Keratinocyte (primary cell): ENCODE measurements at places on chromosomes 3 and 15. TPM values are rescaled to one million over a fixed set of nuclear protein-coding genes. Genes with fewer than 3 reads are reported as not detected.

- DNase-seq = no peak
Measured at GRCh38 chr3:171295484-171296373, 164.5 kb downstream of the TNIK start.

DNA sequence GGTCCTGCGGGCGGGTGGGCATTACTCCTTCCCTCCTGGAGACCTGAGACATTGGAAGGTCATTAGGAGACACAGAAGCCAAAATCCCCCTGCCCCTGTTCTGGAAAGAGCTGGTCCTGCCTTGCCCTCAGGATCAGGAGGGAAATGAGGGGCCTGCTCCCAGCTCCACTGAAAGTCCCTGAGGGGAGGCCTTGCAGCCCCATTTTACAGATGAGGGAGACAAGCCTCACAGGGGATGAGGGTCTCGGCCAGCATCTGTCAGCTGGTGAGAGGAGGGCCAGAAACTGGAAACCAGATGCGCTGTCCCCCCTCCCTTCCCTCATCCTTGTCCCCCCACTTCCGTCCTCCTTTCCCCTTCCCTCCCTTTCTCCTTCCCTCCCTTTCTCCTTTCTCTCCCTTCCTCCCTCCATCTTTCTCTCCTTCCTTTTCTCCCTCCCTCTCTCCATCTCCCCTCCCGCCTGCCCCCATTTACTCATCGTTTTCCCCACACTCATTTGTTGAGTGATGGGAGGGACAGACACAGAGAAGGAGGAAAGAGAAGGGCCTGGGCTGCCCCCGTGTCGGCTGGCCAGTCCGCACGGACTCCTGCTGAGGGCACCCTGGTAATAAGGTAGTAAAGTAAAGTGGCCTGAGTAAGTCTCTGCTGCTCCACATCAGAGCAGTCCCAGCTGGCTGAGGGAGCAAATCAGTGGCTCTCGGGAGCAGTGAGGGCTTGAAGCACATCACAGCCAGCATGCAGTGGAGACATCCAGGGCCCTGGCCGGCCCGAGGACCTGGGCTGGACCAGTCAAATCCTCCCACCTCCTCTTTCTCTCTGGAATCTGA, 112.4 kb upstream of the ALDH1A3 start:
- DNase-seq = no peak

DNA sequence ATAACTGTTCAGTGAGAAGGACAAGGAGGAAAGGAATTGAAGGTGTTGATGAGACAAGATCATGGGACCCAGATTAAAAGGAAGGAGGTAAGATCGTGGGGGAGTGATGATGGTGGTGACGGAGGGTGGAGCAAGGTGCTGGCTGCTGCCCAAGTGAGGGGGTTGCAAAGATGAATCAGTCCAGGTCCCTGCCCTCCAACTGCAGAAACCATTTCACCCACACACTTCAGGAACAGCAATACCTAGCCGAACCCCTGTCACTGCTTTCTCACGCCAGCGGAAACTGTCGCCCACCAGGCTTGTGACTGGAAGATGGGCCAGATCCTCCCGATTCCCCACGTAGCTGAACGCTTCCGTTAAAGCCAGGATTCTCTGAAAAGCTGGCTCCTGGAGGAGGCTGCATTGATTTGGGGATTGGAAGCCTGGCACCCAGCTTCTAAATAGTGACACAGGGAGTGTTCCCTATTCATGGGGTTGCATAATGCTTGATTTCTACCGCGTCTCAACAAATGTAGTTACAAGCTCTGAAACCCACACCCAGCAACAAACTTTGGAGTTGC, 3.2 kb upstream of the LSG1 start:
- no peak for DNase-seq

DNA sequence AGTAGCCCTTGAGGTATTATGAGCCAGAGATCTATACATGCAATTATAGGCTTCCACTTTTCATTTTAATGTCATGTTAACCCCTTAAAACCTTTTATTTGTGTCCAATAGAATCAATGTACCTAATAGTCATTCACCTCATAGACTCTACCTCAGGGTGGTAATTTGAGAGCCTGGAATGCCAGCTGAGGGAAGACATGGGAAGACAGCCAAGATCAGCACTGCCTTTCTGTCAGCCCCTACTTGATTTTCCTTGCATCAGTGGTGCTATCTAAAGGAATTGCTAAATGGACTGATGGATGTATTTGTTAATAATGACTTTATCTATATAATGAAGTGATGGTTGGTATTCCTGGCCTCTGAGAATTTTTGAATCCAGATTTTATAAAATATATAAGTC, 113.3 kb upstream of the GBE1 start:
- no peak for DNase-seq

GRCh38 chr3:14991151-14991742, 43.9 kb downstream of the NR2C2 start:
- DNase-seq = no peak

DNA sequence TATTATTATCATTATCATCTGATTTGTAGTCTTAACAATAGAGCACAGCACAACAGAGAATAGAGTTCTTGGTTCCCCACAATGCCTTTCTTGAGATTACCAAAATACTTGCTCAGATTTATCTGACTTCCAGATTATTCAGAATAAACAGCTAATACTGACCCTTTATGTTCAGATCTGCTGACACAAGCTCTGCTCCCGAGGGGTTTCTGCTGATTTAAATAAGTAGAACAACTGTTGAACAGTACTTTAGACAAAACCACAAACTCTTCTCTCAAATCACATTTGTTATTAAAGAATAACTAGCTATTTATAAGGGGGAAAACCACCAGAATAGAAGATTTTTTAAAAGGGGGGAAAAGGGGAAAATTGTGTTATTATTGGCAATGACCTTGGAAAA, 380.2 kb upstream of the ATP11B start:
- no peak for DNase-seq

- no peak for DNase-seq
Measured at GRCh38 chr3:188197388-188197847, 43.5 kb downstream of the LPP start.

GRCh38 chr15:92663250-92663951, 7.8 kb upstream of the FAM174B start:
- no peak for DNase-seq

- no peak for DNase-seq
Measured at GRCh38 chr3:186356152-186356551, 5.9 kb downstream of the DGKG start.

DNA sequence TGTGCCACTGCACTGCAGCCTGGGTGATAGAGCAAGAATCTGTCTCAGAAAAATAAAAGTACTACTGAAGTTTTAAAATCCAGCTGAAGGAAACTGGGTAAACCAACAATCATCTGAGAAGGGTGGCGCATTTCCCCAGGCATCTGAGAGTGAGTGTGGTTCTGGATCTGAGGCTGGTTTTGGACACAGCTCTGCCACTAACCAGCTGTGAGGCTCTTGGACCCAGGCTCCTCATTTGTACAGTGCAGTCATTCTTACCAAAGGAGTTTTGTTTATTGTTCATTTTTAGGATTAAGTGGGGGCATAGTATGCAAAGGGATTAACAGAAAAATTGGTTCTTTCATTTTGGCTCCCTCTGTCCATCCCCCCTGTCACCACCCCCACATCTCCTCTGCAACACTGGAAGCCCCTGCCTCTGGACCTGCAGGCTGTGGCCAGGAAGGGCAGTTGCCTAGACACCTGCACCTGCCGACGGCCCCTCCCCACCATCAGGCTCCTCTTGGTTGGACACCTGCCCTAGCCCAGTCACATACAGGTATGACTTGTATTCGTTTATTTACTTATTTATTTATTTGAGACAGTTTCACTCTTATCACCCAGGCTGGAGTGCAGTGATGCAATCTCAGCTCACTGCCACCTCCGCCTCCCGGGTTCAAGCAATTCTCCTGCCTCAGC, 8.8 kb downstream of the NUP210 start:
- no peak for DNase-seq

DNA sequence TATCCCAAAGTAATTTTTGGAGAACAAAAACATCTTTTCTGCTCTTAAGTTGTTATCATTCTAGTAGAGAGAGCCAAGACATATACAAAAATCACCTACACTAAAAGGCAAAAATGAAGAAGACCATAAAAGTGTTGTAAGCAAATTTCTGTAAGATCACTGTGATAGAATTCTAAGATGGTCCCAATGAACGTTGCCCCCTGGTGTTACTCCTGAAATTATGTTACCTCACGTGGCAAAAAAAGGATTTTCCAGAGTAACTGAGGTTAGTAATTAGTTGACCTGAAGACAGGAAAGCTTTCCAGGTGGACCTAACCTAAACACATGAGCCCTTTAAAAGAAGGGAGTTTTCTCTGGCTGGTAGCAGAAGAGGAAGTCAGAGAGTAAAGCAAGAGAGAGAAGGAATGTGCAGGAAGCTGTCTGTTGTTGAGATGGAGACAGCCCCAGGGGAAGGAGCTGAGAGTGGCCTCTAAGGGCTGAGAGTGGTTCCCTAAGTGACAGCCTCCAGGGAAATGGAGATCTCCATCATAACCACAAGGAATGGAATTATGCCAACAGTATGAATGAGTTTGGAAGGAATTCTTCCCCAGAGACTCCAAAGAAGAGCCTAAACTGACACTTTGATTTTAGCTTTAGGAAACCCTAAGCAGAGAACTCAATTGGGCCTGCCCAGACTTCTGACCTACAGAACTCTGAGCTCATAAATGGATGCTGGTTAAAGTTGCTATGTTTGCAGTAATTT, 205.9 kb downstream of the CD47 start:
- DNase-seq = no peak

DNA sequence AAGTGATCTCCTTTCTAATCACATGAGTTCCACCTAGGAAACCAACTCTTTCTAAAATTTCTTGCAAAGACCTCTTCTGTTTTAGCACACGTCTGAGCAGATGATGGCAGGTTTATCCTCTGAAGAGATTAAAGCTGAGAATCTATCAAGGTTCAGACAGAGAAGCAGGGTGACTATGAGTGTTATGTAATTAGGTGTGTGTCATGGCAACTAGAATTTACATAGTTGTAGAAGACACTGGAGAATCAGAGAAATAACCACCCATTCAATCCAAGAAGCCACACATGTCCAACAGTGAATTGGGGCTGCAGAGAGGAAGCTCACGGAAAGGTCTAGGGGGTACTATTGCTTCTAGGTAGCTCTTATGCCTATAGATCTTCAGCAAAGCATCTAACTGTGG, 600.5 kb downstream of the PYDC2 start:
- no peak for DNase-seq

GRCh38 chr3:22922317-22922716, 280.8 kb upstream of the UBE2E2 start:
- no peak for DNase-seq

GRCh38 chr3:84600703-84601225, 358.0 kb upstream of the CADM2 start:
- DNase-seq = no peak

DNA sequence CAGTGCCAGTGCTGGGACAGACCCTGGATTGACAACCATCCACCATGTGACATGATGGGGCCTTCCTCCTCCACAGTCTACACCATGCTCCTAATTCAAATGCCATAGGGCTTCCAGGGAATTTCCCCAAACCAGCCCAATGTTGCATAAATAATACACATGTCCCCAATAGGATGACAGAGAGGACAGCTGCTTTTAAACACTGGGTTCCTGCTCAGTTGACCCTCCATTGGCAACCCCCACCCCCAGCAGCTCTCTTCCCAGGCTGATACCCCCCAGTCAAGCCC, 28.3 kb upstream of the ATP2B2 start:
- DNase-seq = no peak

DNA sequence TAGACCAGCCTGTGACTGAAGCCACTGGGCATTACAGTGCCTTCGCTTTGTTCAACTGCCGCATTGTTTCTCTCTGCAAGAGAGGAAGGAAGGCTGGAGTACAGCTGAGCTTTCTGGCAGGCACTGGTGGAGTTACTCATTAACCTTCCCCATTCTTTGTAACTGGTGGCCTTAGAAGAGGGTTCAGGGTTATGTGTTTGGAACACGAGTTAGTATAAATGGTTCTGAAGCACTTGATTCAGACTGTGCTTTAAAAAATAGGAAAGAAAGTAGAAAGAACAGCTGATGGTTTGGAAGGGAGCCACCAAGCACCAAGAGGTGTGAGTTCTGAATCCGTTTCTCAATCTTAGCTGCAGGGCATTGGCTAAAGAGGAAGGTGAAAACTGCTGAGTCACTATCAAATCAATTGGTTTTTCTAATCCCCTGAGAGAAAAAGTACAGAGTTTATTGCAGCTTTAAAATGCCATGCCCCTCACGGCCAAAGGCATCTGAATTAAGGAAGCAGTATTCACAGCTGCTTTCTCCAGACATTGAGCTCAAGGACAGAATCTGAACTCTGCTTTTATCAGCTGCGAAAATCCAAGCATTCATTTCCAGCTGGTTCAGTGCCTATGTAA, 3.6 kb downstream of the HGD start:
- no peak for DNase-seq

- no peak for DNase-seq
Measured at GRCh38 chr3:128910006-128910405, 30.6 kb downstream of the ACAD9 start.

GRCh38 chr3:66039590-66039887, 821 bp upstream of the MAGI1 start:
- no peak for DNase-seq

- no peak for DNase-seq
Measured at GRCh38 chr3:136110481-136110880, 85.7 kb downstream of the MSL2 start.

DNA sequence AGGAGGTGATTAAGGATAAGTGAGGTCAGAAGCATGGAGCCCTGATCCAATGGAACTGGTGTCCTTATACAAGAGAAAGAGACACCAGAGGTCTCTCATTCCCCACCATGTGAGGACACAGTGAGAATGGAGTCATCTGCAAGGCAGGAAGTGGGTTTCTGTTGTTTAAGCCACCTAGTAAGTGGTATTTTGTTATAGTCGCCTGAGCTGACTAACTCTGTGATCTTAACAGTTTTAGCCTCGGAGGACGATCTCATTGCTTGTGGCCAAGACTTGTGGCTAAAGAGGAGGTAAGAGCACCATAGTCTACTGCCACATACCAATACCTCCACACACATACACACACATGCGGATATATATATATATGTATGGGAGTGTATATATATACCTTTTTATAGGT, 73.8 kb downstream of the MCTP2 start:
- no peak for DNase-seq

- no peak for DNase-seq
Measured at GRCh38 chr3:122947196-122947595, 80.4 kb downstream of the SEMA5B start.

DNA sequence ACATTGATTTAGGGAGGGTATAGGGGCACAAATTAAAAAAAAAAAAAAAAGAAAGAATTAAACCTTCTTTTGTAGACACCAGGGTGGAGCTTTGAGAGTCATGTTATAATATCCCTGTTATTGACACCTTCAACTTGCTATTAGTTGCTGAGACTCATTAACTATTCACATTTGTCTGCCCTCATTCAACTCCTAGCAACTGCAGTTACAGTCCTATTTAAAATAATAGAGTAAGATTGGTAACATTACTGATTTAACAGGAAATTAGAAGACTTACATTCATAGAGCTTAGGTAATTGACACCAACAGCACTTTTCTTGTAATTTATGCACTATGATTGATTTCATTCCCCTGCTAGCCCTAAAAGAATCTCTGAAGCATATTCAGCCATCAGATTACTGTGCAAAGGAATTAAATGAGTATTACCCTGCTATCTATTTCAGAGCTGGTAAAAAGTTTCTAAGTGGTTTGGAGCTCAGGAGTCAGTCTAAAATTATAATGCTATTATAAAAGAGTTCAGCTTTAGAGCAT, 148.8 kb upstream of the TBL1XR1 start:
- no peak for DNase-seq

The TM6SF1 gene
- 0.05 TPM in 1 of 3 replicates, not detected in the others for polyA plus RNA-seq

The RPL4 gene
- polyA plus RNA-seq = 4,775 to 5,343 TPM (median 4,989 TPM) in 3 replicates

The LRRC31 gene
- polyA plus RNA-seq = not detected in 3 replicates

The SLC28A1 gene
- not detected in 3 replicates for polyA plus RNA-seq

The PTPN23 gene
- polyA plus RNA-seq = 1.3 to 2.7 TPM (median 1.6 TPM) in 3 replicates

The SLCO2A1 gene
- polyA plus RNA-seq = 0.80 to 1.8 TPM (median 0.93 TPM) in 3 replicates

The RBPMS2 gene
- polyA plus RNA-seq = not detected in 3 replicates

The ONECUT1 gene
- not detected in 3 replicates for polyA plus RNA-seq

The CSK gene
- 14.9 to 41.5 TPM (median 17.2 TPM) in 3 replicates for polyA plus RNA-seq
